ENCODE measurements at places on chromosomes 5 and 9. TPM values are rescaled to one million over a fixed set of nuclear protein-coding genes. Genes with fewer than 3 reads are reported as not detected.

The POU5F2 gene
- not detected for total RNA-seq

The PCDHA1 gene
- 0.10 TPM for total RNA-seq

The ERAP2 gene
- total RNA-seq, result 0.43 TPM

The RANBP17 gene
- 5.5 TPM for total RNA-seq

The STPG3 gene
- total RNA-seq, result not detected

The C5orf58 gene
- total RNA-seq, result not detected

The SLC6A3 gene
- not detected for total RNA-seq

The TGFBI gene
- total RNA-seq, result 2,194 TPM

The DDX4 gene
- total RNA-seq, result not detected

The CBY3 gene
- not detected for total RNA-seq

The CDK7 gene
- total RNA-seq, result 48.3 TPM

DNA sequence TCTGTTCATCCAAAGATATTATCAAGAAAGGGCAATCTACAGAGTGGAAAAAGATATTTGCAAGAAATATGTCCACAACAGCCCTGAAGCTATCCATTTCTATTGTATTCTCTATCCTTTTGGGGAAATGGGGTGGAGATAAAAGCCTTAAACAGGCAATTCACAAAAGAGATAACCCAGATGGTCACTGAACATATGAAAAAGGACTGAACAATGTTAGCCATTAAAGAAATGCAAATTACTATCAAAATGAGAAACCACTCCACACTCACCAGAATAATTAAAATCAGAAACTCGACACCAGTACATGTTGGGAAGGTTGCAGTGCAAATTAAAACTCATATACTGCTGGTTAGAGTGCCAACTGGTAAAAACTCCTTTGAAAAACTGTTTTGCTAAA, 955.2 kb upstream of the DMAC1 start:
- DNase-seq, result no peak

DNA sequence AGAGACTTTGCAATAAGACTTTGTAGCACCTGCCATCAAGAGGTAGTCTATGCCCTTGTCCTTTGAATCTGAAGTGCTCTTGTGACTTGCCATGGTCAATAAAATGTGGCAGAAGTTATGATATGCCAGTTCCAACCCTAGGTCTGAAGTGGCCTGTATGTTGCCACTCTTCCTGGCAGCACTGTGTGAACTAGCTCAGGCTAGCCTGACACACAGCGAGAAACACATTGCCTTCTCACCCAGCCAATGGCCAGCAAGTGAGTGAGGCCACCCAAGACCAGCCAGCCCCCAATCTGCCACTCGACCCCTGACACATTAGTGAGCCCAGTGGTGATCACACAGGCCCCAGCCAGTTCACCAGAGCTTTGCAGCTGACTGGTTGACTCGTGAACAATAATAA, 52.7 kb upstream of the OSMR start:
- no peak for DNase-seq

DNA sequence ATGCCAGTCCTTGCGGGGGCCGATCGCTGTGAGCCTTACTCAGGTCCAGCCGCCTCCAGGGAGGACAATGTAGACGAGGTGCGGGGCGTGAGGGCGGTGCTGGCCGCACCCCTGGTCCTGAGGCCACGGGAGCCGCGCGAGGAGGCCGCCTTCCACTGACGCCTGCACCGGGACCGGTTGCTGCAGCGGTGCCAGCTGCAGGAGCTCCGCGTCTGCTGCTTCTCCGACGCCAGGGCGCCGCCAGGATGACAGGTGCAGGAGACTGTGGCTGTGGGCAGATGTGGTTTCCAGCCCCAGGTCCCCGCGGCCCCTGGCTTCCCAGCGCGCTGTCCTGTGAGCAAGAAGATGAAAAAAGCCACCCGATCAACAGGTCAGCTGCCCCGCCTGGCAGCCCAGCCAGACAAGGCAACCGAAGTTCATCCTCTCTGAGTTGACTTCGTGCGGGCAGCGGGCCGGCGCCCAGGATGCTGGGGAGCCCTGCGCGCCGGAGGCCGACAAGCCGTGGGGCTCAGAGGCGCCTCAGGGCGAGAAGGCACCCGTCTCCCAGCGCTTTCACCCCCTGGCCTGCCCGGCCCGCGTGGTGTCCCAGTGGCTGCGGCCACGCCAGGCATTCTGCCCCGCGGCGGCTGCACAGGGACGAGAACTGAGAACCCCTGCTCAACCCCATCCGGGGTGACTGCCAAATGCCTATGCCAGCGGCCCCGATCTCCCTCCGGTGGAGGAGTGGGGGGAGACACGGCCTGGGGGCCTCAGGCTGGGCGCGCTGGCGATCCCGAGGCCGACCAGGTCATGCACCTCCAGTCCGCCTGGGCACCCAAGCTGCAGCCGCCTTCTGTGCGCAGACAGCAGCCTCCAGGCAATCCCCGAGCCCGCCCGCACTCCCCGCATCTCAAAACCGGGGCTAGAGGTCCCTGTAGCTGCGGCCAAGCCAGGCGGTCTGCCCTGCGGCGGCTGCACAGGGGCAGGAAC, 43.4 kb upstream of the BICD2 start:
- DNase-seq, result peak; percentile 10

- no peak for DNase-seq
Observed at GRCh38 chr5:169248996-169249395, 51.9 kb downstream of the SLIT3 start.

GRCh38 chr5:64417390-64417789, 88.4 kb upstream of the RGS7BP start:
- no peak for DNase-seq

DNA sequence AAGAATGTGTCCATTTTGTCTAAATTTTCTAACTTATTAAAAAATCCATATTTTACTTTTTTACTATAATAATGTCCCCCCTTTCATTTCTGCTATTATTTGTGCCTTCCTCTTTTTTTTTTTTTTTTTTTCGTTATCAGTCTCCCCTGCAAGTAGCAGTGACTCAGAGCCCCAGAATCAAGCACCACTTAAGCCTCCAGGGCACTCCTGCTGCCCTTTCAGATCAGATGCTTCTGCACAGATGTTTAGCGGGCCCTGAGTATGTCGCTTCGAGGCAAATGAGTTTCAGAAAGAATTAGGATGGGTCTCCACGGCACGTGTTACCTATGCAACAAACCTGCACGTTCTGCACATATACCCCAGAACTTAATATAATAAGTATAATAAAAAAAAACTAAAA, 11.7 kb downstream of the MED7 start:
- no peak for DNase-seq

DNA sequence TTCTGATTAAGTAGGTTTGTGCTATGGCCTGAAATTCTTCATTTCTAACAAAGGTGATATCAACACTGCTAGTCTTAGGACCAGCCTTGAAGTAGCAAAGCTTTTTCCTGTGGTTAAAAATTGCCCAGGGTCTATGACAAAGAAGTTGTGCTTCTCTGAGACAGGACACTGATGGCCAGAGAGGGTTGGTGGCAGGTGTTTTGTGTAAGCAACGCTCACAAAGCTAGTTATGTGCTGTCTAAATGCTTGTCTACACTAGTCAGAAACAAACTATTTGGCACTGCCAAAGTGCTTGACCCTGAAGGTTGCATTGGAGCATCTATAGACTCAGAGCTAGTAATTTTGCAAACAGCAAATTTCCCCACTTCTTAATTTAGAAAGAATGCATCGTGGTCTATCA, 44.1 kb upstream of the SELENOP start:
- no peak for DNase-seq

- DNase-seq, result peak; percentile 28
Observed at GRCh38 chr5:107985144-107985543, 314.4 kb upstream of the EFNA5 start.

GRCh38 chr9:115063058-115063845, 54.7 kb downstream of the TNC start:
- DNase-seq, result no peak

DNA sequence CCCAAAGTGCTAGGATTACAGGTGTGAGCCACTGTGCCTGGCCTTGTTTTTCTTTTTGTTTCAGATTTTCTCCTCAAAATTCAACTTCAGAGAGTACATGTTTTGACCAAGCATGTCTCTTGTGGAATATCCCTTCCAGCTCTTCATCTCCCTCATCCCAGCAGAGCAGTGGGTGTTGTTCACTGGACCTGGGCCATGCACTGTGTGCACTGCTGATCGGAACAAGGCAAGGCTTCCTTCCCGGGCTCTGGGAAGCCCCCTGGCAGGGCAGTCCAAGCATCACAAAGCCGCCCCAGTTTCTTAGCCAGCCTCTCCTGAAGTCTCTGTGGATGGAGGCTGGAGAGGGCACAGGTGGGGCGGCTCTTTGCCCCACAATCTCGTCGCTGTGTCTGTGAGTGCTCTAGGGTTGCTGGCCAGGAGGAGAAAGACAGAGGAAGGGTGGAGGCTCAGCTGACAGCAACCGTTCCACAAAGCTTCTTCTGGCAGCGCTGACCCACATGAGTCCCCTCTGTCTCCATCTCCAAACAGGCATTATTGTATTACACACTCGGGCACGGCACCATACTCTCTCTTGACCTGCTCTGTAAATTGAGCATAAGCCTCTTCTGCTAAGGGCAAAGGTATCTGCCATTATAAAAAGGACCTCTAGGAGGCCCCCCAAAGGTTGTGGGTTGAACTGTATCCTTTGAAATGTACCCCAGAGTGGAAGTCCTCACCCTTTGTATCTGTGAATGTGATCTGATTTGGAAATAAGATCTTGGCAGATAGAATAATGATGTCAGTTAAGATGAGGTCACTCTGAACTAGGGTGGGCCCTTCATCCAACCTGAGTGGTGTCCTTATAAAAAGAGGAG, 89.6 kb downstream of the TARS1 start:
- DNase-seq, result no peak

DNA sequence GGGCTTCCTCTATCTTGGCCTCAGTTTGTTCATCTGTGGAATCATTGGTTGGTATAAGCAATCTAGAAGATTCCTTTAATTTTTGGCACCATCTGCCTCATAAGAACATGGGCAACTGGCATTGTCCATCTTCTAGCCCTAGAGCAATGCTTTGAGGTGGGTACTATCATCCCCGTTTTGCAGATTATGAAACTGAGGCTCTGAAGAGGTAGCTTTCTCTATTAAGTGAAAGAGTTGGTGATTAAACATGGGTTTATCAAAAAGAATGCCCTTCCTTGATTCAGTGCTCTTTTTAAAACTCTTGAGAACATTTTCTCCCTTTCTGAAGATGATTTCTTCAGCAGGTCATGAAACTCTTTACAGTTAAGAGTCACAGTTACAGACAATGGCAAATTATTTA, 42.4 kb upstream of the TGFBR1 start:
- DNase-seq, result no peak

GRCh38 chr5:138755084-138755748, 2.0 kb downstream of the CTNNA1 start:
- no peak for DNase-seq

DNA sequence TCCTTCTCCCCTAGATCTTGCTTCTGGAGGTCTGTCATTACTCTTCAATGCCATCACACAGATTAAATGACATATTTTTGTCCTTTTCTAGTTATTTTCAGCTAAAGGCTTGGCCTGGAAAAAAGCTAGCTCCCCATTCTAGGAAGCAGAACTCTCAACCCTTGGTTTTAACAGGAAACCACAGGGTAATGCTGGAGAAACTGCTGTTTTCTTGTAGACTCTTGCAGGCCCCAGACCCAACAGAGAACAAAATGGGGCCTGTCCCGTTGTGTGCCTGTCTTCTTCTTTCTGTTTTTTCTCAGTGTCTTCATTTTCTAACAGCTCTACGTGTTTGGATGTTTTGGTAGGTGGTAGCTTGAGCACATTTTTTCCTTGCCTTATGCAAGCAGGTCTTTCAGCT, 21.5 kb downstream of the DCANP1 start:
- DNase-seq, result no peak

DNA sequence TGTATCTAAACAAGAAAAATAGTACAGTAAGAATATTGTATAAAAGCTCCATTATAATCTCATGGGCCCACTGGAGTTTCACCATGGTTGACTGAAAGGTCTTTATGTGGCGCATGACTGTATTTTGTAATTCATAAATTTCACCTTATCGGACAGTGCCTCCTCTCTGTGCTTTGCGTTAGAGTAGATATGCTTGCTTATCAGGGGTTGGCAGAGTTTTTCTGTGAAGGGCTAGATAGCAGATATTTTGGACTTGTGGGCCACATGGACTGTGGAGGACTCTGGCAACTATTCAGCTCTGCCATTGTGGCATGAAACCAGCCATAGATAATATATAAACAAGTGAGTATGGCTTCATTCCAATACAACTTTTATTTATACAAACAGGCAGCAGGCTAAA, 23.2 kb downstream of the GAPVD1 start:
- DNase-seq, result no peak

- no peak for DNase-seq
Observed at GRCh38 chr5:63686181-63686580, 276.1 kb downstream of the HTR1A start.

- DNase-seq, result no peak
Observed at GRCh38 chr5:95826949-95827891, 4.7 kb upstream of the GLRX start.

DNA sequence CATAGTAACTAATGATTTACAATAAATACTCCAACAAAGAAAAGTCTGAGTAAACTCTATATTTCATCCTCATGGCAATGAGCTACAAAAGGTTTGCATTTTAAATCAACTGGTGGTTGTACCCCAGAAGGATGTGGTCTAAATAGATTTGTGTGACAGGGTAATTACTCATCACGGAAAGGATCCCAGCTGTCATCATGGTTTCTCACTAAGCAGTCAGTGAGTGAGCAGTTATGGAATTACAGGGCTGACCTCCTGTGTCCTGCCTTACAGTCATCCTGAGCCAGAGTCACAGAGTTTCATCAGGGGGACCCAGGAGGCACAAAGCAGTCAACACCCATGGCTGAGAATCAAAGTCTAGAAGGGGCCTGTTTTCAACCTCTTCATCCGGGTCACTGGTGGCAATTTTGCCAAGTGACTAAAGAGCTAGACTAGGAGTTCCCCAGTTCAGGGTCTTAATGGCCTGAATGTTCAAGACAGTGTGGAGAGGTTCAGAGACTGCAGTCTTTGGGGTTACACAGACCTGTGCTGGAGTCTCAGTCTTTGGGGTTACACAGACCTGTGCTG, 210.7 kb upstream of the SLC24A2 start:
- DNase-seq, result peak; percentile 77

- peak; percentile 91 for DNase-seq
Observed at GRCh38 chr5:175922192-175922885, 45.8 kb downstream of the THOC3 start.

GRCh38 chr5:90898326-90899013, 339.9 kb downstream of the ADGRV1 start:
- peak; percentile 1 for DNase-seq

DNA sequence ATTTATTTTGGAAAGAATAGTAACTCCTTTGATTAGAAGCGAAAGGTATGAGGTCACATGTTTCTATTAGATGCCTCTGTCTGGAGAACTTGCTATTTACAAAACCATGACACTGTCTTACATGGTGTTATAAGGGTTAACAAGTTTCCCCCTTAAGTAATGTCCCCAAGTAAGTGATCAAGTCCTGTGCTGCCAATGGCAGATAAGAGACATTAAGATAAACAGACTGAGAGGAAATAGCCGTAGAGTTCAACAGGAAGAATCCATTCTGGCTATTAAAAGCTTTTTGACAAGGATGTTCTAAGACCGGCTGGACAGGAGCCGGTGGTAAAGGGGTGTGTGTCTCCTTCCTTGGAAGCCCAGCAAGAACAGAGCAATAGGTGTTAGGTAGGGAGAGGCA, 257.5 kb downstream of the GADD45G start:
- DNase-seq, result no peak

Measured in MG63 (cell line).